ENCODE measurements at places on chromosomes 12 and 14.

- no peak for DNase-seq
Measured at GRCh38 chr12:59717436-59717835, 121.6 kb downstream of the SLC16A7 start.

GRCh38 chr14:104345621-104346462 lies 207.5 kb downstream of the KIF26A start:
- DNase-seq: no peak

DNA sequence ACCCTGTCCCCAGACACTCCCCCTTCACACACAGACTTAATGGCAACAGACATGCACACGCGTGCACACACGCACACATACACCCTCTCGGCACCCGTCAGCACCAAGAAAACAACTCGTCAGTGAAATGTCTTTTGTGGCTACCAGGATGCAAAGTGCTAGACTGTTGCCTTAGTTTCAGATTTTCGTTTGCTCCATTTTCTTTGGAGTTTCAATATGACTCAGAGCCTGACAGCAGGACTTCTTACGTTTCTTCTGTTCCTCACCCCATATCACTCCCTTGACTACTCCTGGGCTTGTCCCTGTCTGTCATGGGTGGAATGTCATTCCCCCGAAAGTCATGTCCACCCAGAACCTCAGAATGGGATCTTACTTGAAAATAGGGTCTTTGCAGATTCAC lies 182.9 kb downstream of the GLT1D1 start:
- DNase-seq: no peak

GRCh38 chr14:80017795-80018194 lies 193.5 kb downstream of the DIO2 start:
- no peak for DNase-seq

All from activated CD4-positive, alpha-beta T cell treated with anti-CD3 and anti-CD28 coated beads, Interleukin-2, amount 50 U/mL, for 1 hour (primary cell).